ENCODE measurements at places on chromosomes 16 and 17. TPM values are rescaled to one million over a fixed set of nuclear protein-coding genes. Genes with fewer than 3 reads are reported as not detected.
A peak's percentile ranks its signal among the peaks of the same experiment; 100 is the strongest.

DNA sequence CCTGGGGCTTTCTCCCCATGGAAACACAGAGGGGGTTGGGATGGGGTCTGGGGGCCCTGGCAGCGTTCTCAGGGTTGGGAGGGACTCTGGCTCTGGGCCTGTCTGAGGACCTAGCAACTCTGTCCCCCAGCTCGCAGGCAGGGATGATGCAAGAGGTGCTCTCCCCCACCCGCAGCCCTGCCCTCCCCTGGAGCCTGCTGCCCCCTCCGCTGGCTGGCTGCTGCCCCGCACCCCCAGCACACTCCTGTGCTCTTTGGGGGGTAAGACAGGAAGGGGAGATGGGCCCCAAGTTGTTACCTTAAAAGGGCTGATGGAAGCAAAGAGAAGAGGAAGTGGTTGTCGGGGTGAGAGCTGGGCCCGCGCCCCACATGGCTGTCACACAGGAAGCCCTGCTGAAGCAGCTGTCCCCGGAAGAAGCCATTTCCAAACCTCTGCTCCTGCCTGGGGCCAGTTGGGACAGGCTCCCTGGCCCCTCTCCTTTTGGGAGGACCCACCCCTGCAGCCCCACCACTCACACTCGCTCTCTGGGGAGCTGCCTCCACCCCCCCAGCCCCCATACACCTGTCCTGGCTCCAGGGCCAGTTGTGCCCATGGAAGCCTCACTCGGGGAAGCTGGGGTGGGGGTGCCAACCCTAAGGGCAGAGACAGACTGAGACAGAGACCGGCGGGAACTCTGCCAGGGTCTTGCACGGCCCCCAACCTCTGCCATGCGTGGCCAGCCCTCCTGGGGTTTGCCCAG is 2.5 kb downstream of the CORO1A start:
- no peaks in the 10 kb centered on the region for H3K36me3 ChIP-seq
- DNase-seq = peak; percentile 84
- H3K4me1 ChIP-seq = no peaks in the 10 kb centered on the region
- no peaks in the 10 kb centered on the region for H3K27me3 ChIP-seq
- no peak overlapping the region for H3K4me3 ChIP-seq
- H3K27ac ChIP-seq = no peak overlapping the region

The CD300LB gene
- polyA plus RNA-seq = not detected

The OR1A1 gene
- polyA plus RNA-seq = 1.1 TPM

The NPIPB2 gene
- polyA plus RNA-seq = 0.88 TPM

DNA sequence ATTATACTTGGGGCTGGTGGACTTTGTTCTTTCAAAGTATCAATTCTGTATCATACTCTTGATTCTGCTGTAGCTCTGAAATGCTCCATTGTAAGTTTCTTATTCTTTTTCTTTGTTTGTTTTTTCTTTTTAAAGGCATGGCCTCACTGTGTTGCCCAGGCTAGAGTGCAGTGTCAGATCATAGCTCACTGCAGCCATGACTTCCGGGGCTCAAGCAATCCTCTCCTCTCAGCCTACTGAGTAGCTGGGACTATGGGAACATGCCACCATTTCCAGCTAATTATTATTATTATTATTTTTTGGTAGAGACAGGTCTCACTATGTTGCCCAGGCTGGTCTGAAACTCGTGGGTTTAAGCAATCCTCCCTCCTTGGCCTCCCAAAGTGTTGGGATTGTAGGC is 38.9 kb upstream of the METTL9 start:
- H3K27me3 ChIP-seq = no peaks in the 10 kb centered on the region
- peak; percentile 25 for DNase-seq
- no peak overlapping the region for H3K27ac ChIP-seq
- no peak overlapping the region for H3K4me3 ChIP-seq
- H3K36me3 ChIP-seq = no peaks in the 10 kb centered on the region

The NFATC2IP gene
- polyA plus RNA-seq = 6.9 TPM

GRCh38 chr16:4937782-4938682 is 1.1 kb upstream of the PPL start:
- no peaks in the 10 kb centered on the region for H3K4me1 ChIP-seq
- H3K27ac ChIP-seq = no peak overlapping the region
- no peak overlapping the region for H3K4me3 ChIP-seq
- H3K36me3 ChIP-seq = no peaks in the 10 kb centered on the region

- no peak overlapping the region for H3K4me3 ChIP-seq
- H3K36me3 ChIP-seq = no peaks in the 10 kb centered on the region
- no peaks in the 10 kb centered on the region for H3K27me3 ChIP-seq
- no peak for DNase-seq
Measured at GRCh38 chr17:70774339-70775117, 605.2 kb downstream of the KCNJ2 start.

DNA sequence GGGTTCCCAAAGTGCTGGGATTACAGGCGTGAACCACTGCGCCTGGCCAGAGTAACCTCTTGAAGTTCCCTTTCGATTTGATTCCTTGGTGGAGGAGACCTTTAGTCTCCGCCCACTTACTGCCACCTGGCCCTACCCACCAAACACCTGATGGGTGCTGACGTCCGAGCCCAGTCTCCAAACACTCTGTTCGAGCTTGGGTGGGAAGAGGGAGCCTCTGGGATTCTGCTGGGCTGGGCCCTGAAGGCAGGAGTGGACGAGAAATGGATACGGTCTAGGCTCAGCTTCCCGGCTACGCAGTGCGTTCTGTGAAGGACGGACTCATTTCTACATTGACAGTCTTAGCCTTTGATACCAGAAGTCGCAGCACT is 870 bp upstream of the ITGA3 start:
- H3K27me3 ChIP-seq = no peaks in the 10 kb centered on the region
- no peaks in the 10 kb centered on the region for H3K36me3 ChIP-seq
- H3K27ac ChIP-seq = peak overlapping the region; percentile 18
- H3K4me3 ChIP-seq = peak overlapping the region; percentile 28
- no peak for DNase-seq

DNA sequence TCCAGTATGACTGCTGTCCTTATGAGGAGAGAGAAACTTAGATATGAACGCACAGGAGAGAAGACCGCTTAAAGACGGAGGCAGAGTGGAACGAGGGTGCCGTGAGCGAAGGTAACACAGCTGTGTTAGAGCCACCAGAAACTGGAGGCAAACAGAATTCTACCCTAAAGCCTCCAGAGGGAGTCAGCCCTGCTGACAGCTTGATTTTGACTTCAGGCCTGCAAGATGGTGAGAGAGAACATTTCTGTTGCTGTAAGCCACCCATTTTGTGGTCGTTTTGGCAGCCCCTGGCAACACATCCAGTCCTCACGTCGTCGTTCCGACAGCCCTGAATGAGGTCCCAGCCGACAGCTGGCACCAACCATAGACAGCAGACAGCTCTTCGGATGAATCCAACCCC is 2.8 kb upstream of the SPATA2L start:
- no peaks in the 10 kb centered on the region for H3K36me3 ChIP-seq
- H3K4me3 ChIP-seq = no peak overlapping the region
- H3K27me3 ChIP-seq = no peaks in the 10 kb centered on the region
- no peak overlapping the region for H3K27ac ChIP-seq
- no peaks in the 10 kb centered on the region for H3K4me1 ChIP-seq

DNA sequence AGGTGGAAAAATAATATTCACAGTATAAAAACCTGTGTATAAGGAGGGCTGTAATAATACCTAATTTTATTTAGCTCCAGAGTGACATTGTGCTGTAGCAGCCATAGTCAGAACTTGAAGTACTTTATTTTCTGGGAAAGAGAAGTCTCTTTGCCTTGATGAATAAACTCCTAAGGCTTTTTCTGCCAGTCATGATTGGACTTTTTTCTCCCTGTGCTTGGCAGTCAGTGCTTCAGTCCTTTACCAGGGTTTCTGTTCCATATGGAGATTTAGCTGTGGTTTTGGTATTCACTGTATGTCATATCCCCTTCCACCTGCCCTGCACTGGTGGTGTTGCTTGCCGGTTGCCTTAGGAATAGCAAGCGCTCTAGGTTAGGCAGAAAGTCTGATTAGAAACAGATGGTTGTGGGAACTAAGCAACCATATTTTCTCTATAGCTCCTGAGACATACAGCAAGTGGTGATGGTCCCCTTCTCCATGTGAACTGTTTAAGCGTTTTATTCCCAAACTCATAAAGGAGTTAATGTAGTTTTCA is 24.7 kb downstream of the DDX42 start:
- DNase-seq = no peak
- H3K27me3 ChIP-seq = no peaks in the 10 kb centered on the region
- no peaks in the 10 kb centered on the region for H3K4me1 ChIP-seq

DNA sequence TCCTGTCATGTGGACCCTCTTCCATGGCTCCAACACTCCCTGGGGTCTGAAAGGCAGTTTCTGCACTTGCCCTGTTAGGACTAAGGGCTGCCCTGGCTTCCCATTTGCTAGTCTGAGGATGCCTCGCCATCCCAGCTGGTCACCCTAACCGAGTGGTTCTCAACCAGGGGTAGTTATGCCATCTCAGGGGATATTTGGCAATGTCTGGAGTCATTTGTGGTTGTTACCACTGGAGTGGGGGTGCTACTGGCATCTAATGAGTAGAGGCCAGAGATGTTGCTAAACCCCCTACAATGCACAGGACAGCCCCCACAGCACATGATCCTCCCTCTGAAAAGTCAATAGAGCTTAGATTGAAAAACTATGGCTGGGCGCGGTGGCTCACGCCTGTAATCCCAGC is 26.9 kb upstream of the CDH1 start:
- H3K4me3 ChIP-seq = no peak overlapping the region
- H3K36me3 ChIP-seq = no peaks in the 10 kb centered on the region
- no peak for DNase-seq
- no peaks in the 10 kb centered on the region for H3K4me1 ChIP-seq
- no peaks in the 10 kb centered on the region for H3K27me3 ChIP-seq

The TMEM256 gene
- 134 TPM for polyA plus RNA-seq

DNA sequence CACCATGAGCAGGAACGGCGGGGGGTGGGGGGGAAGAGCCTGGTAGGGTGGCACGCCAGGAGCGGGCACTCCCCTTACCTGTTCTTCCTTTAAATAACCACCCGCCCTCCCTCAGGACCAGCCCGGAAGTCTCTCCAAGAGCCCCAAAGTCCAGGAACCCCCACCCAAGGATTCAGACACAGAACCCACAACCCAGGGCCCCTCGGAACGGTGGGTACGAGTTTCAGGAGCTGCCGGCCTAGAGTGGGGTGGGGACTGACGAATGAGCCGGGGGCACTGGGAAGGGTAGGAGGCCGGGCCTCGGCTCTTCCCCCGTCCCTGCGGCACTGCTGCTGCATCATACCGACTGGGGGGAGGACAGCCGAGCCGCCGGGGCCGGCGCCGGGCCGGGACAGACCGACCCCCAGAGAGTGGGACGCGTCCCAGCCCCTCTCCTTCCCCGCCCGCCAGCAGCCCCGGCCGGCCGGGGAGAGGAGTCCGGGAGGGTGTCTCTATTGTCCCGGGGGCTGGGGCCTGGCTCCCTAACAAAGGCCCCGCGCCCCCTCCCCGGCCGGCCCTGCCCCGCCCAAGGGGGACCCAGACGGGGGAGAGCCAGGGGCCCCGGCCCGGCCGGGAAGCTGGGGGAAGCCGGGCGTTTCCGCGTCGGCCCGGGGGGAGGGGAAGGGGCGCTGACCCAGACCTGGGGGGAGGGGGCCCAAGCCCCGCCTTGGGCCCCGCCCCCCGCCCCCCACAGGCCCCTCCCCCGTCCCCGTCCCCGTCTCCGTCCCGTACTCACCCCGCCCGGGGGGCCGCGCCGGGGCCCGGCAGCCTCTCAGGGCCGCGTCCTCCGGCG is 747 bp downstream of the ATXN7L3 start:
- H3K4me3 ChIP-seq = peak overlapping the region; percentile 92
- no peaks in the 10 kb centered on the region for H3K4me1 ChIP-seq
- peak; percentile 77 for DNase-seq
- H3K27me3 ChIP-seq = no peaks in the 10 kb centered on the region
- no peaks in the 10 kb centered on the region for H3K36me3 ChIP-seq

The DHRS7B gene
- 8.1 TPM for polyA plus RNA-seq

- no peak overlapping the region for H3K4me3 ChIP-seq
- H3K27me3 ChIP-seq = no peaks in the 10 kb centered on the region
- no peak overlapping the region for H3K27ac ChIP-seq
- no peak for DNase-seq
- no peaks in the 10 kb centered on the region for H3K4me1 ChIP-seq
Measured at GRCh38 chr16:4743226-4743878, 9.0 kb downstream of the DNAAF8 start.

DNA sequence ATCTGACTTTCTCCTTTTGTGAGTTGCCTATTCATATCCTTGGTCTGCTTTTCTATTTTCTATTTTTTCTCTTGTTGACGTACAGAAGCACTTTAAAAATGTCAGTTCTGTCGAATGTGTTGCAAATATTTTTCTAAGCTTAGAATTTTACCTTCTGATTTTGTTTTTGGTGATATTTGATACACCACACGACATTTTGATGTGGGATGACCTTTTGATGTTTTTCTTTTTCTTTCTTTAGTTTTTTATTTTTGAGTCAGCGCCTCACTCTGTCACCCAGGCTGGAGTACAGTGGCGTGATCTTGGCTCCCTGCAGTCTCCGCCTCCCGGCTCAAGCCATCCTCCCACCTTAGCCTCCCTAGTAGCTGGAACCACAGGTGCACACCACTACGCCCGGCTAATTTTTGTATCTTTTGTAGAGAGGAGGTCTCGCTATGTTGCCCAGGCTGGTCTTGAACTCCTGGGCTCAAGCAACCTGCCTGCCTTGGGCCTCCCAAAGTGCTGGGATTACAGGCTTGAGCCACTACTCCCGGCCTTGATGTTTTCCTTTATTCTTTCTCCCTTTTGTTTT is 39.6 kb downstream of the WSB1 start:
- H3K4me1 ChIP-seq = no peaks in the 10 kb centered on the region
- peak overlapping the region; percentile 92 for H3K27ac ChIP-seq
- H3K27me3 ChIP-seq = no peaks in the 10 kb centered on the region
- peak overlapping the region; percentile 25 for H3K4me3 ChIP-seq
- no peaks in the 10 kb centered on the region for H3K36me3 ChIP-seq

- no peaks in the 10 kb centered on the region for H3K4me1 ChIP-seq
- H3K27ac ChIP-seq = no peak overlapping the region
- H3K4me3 ChIP-seq = no peak overlapping the region
- H3K36me3 ChIP-seq = peaks cover 4% of the 10 kb centered on the region
Measured at GRCh38 chr16:53876811-53877210, 172.9 kb downstream of the FTO start.

The GUCY2D gene
- not detected for polyA plus RNA-seq

DNA sequence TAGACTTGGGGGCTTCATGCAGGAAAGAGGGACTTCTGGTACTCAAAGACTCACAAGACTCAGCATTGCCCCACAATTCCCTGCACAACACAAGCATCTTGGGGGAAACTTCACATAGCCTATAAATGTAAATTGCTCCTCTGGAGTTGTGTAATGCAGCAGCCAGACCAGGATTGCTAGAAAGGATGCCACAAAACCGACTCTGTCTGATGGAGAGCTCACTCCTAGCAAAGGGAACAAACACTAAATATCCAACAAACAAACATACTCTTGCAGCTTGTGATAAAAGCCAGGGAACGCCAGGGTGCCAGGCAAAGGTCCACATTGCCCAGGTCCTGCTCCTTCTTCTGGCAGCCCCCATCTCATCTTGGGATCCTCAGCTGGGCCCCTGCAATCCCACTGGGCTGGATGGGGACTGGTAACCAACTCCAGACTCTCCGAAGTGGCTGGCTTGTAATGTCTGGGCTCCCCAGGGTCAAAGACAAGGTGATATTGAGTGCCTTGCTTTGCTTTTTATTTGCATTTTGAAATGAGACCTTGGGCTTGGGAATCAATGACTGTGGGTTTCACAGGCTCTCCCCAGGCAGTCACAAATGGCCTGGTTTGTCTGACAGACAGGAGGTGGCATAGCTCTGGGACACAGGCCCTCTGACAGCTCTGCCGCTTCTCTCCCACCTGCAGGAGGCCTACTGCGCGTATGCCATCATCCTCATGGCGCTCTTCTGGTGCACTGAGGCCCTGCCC is 15.3 kb downstream of the SLC13A2 start:
- H3K27me3 ChIP-seq = no peaks in the 10 kb centered on the region
- no peak overlapping the region for H3K27ac ChIP-seq
- no peaks in the 10 kb centered on the region for H3K36me3 ChIP-seq
- DNase-seq = peak; percentile 2

The INO80E gene
- polyA plus RNA-seq = 108 TPM

The CRHR1 gene
- polyA plus RNA-seq = not detected

GRCh38 chr17:35477248-35477647 is 28.7 kb upstream of the SLFN13 start:
- no peak overlapping the region for H3K27ac ChIP-seq
- no peak overlapping the region for H3K4me3 ChIP-seq
- H3K27me3 ChIP-seq = peaks cover 2% of the 10 kb centered on the region
- DNase-seq = no peak
